Naive B cell (primary cell): ENCODE measurements at places on chromosomes 12 and 14.

GRCh38 chr12:102601621-102602020, 121.3 kb upstream of the IGF1 start:
- DNase-seq, result no peak

DNA sequence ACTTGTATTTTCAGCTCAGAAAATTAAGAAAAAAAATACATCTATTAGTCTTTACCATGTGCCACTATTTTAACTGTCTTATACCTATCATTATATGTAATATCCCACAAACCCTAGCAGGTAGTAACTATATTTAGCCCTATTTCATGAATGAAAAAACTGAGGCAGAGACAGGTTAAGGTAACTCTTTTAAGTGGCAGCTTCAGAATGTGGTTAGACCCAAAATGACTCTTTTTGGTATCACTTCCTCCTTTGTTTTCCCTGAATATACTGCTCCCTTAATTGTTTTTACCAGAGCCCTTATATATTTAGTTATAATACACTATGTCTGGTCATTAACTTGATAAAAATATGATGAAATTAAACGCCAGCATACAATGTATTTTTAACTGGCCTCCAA, 235.6 kb upstream of the RPL10L start:
- DNase-seq, result no peak

GRCh38 chr12:96980991-96981414, 73.9 kb downstream of the NEDD1 start:
- no peak for DNase-seq

DNA sequence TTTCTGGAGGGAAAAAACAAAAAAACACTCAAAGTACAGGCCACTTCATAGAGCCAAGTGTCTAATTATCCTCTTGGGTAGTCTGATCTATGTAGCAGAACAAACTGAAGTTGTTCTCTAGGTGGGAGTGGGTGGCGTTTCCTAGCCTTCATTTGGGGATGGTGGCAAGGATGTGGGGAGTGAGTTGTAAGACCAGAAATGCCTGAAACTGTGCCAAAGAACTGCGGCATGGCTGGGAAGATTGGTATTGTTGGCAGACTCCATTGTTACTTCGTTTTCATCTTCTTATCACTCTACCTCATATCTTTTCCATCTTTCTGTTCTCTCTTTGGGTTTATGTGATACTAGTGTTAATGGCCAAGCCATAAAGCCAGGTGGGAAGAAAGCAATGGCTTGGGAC, 177.3 kb upstream of the DDHD1 start:
- DNase-seq, result no peak

GRCh38 chr12:103994235-103994634, 28.6 kb downstream of the TDG start:
- no peak for DNase-seq

DNA sequence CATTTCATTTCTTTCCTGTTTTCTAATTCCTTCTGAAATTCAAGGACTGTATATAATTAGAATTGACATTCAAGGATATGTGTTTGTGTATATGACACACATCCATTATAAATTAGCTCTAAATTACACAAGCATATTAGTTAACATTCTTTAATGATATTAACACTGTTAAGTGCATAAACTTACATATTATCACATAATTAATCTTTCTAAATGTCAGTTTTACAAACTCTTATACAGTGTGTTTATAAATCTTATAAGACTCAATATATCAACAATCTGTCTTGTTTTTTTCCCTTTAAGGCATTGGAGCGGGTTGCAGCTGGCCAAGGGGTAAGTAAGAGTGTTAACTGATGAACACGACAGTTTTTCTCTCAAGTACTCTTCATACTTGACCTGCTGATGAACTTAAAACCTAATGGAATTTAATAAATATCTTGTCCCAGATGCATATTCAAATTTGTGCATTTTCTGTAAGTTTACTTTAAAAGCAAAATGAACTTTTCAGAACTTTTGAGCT, 76.1 kb downstream of the METTL25 start:
- DNase-seq, result no peak

- DNase-seq, result no peak
Measured at GRCh38 chr14:101603096-101603495, 41.8 kb downstream of the DIO3 start.

- DNase-seq, result no peak
Measured at GRCh38 chr12:14904854-14905253, 19.2 kb upstream of the MGP start.

DNA sequence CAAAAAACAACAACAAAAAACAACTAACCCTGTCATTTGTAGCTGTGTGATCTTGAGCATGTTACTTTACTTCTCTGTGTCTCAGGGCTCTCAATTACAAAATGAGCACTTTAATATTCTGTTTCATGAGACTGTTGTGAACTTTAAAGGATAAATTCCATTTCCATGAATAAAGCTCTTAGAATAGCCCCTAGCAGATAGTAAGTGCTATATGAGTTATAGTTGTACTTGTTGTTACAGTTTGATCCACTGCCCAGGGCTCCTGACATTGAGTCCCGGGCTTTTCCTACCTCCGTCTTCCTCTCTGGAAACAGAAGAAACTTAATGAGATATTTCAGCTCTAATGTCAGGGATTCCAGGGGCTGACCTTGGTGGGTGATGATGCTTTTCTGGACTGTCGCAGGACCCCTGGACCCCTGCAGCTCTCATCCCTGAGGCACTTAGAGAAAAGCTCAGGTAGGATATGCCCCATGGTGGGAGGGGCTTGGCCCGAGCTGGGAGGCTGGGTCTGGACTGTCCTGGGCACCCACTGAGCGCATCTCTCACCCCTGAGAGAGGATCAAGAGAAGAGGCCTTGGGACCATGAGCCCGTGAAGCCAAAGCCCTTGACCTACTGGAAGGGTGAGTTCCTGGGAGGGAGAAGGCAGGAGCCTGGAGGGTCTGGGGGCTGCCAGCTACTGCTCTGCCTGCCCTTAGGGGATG, 5.1 kb downstream of the P3H3 start:
- no peak for DNase-seq
